Panc1 (cell line): ENCODE measurements at places on chromosomes 12 and 14.

DNA sequence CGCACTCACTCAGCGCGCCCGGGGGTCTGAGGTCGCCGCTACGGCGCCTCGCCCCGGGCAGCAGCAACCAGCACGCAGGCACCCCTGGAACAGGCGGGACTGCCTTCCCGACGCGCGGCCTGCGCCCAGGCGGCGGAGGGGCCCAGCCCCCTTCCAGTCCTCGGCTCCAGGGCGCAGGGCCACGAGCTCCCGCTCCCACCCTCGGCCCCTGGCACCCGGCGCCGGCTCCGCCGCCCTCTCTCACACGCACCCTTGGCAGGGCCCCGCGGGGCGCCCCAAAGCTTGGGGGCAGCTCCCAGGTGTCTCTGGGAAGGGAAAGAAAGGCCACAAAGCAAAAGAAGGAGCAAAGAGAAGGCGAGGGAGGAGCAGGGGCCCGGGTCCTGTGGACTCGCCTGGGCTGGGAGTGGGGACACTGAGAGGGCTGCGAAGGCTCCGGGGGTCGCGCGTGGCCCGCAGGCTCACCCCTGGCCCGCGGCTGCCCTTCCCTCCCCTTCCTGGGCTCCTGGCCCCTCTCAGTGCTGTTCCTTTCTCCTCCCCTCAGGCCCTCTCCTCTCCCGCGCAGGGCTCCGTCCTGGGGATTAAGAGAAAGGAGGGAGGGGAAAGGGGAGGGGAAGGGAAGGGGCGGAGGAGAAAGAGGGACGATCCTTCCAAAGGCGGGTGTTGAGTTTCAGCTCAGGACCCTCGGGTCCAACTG, 907 bp upstream of the EFS start:
- no peak for DNase-seq

DNA sequence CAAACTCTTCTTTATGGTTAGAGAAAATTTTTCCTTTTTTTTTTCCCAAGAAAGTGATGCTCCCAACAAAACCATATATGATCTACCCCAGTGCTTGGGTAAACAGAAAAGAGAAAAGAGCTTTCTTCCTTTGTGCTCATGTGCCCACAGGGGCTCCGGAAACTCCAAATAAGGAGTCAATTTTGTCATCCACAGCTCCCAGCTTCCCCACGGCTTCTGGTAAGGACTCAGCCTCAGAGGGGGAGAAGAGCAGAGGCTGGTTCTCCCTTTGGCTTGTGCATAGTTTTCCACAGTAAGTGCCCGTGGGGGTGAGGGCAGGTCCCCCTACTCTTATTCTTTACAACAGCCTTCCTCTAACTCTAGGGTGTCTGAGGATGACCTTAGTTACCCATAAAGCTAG, 13.3 kb upstream of the RGS6 start:
- no peak for DNase-seq

DNA sequence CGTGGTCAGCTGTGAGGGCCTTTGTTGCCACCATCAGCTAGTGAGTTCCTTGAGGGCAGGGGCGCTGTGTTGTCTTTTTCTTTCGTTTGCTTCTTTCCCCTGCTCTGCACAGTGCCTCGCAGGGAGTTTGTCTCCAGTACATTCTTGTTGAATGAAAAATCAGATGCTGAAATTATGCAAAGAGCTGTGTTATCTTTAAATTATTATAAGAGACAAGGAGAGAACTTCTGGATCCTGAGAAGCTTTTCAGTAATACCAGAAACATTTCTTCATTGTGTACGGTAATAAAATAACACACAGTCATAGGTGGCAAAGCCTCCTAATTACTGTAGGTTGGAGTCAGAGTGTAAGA, 14.9 kb downstream of the EML1 start:
- no peak for DNase-seq

DNA sequence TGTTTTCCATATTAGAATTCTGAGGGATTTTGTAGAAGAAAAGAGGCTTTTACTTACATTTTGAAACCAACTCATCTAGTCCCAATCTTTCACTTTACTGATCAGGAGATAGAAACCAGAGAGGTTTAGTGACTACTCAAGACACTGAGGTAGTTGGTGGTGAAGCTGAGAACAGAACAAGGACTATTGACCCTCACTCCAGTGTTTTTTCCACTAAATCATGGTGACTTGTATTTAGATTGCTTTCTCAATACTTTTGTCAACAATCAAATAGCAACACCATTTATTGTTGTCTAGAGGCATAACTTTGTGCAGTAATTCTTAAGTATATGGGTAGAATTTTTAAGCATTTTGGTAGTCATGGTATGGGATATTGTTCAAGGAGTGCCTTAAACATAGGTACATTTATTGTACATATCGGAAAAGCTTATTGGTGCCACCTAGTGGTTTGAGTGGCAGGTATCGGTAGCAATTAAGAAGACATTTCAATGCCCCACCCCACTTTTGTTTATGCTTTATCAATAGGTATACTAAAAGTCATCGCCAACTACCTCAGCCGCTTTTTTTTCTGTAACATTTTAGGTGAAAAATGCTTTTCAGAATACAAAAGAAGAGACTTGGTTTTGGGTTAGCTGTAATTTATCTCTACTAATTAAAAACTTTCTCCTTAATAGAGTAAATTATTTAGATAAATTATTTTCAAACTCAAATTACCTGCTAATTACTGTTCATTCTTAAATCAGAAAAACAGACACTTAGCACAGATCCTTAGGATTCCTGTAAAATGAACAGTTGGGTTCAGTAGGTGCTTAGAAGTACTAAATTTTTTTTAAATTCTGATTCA, 47.3 kb upstream of the PAWR start:
- peak; percentile 27 for DNase-seq

GRCh38 chr14:74599946-74600345, 12.1 kb downstream of the LTBP2 start:
- no peak for DNase-seq

DNA sequence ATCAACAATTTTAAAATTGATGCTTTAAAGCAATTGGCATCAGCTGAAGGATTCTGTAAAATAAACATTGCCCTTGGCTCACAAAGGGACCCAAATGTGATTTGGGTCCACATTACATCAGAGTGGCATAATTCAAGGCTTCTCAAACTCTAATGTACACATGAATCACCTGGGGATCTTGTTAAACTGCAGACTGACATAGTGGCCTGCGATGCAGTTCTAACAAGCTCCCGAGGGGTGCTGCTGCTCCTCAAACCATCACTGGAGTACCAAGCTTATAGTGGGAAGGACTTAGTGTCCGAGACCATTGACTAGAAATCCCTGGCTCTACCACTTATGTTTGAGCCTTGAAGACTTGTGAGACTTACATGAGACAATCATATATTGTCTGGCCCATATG, 31.8 kb upstream of the DNM1L start:
- no peak for DNase-seq

- DNase-seq, result no peak
Observed at GRCh38 chr12:97313471-97314190, 149.0 kb upstream of the RMST start.

GRCh38 chr14:46322730-46323403, 328.7 kb downstream of the RPL10L start:
- DNase-seq, result no peak

GRCh38 chr14:31572955-31573354, 11.8 kb downstream of the NUBPL start:
- DNase-seq, result no peak

DNA sequence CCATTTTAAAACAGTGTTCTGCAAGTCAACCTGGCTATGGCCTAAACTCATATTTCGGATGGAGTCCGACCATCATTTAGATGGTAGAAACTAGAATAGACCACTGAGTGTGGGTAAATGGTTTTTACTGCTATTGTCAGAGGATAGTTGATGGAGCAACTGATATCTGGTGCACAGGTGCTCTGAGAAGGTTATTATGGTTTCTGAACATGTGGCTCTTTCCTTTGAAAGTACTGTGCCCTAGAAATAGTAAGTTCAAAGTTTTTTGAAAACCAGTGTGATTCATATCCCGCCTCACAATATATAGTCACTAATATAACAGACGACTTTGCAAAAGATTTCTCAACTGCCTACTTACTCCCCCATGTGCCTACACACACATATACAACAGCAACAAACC, 64.4 kb upstream of the BTG1 start:
- no peak for DNase-seq

DNA sequence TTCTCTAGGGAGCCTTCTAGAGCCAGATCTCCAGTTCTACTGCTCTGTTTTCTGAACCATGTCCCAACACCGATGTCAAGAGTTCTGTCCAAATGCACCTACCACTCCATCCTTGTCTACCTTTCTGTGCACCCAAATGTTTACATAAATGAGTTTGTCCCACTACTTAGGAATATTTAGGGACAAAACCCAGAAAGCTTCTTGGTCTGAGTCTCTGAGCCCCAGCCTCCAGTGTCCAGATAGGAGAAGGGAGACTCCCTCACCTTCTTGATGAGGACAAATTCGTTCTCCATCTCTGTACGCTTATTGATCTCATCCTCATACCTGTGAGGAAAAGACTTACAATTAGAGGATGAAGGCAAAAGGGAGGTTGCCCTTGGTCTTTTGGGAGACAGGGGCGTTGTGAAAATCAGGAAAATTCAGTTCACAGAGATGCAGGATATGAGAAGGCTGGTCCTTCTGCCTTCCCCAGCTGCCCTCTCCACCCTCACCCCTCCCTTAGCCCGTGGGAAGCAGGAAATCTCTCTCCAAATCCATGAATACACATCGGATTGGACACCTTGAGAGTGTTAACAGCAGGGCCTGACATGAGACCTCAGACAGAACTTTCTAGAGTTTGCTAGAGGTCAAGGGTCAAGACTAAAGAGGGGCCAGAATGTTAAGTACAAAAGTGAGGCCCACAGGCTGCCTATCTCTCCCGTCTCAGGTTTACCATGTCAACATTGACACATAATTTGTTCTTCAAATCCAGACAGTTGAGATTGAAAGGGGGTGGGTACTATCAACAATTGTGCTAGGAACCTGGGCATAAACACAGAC, 3.8 kb downstream of the KRT8 start:
- no peak for DNase-seq

GRCh38 chr14:93937519-93937918, 10.4 kb downstream of the FAM181A start:
- DNase-seq, result no peak

GRCh38 chr12:11981121-11981733, 89.5 kb upstream of the BCL2L14 start:
- DNase-seq, result no peak

DNA sequence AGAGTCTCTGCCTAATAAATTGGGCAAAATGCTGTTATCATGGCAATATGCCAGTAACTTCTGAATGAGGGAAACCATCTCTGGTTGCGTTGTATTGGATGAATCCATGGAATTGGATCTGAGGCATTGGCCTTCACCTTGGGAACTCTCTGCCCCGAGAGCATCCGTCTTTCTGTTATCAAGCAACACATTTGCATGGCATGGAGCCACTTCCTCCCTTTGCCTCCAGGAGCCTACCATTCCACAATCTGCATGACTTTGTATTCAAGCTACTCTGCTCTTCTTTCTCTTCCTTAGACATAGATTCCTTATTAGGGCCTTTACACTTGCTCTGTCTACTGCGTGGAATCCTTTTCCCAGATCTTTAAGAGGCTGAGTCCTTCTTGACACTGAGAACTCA, 57.2 kb downstream of the RIC8B start:
- DNase-seq, result no peak

DNA sequence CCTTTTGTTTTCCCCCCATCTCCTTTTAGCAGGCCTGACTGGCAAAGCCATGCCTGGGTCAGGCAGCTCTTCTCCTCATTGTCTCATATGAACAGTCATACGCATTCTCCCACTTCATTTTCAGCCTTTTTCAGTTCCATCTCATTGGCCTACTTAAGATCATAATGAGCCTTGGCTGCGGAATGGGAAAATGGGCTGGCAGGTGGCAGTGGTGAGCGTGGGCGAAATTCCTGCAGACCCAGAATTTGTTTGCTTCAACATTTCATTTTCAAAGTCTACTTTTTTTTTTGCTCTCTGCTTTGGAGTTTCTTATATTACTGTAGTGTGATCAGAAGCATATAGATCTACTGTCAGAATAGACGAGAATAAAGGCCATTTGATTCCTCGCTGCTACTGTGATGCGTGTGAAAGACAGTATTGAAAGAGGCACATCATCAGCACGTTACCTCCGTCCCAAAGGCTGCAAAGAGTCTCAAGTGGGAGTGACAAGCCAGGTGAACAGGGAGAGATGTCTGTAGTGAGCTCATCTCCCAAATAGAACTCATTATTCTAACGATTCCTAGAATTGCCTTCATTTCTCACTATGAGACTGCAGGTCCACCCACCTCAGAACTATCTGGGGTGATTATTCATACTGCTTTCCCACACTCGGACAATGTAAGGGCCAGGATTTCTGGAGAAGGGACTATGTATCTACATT, 73.7 kb downstream of the TBK1 start:
- DNase-seq, result no peak

- DNase-seq, result no peak
Observed at GRCh38 chr14:54756656-54757392, 145.8 kb downstream of the GCH1 start.

DNA sequence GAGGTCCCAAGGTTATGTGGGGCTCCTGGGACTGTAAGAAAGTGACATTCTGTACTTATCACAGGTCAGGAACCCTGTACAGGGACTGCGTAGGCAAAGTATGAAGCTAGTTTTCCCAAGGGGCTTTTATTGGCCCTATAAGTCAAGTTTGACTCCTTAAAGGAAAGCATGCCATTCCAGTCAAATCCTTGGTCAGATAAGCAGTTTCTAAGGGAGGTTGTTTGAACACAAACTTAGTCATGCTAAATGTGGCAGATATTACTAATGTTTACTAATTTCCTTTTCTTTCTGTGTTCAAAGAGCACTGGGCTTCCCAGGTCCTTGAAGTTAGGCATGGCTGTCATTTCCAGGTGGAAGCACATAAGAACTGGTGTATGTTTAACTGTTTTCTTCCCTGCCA, 472.4 kb downstream of the ATP23 start:
- DNase-seq, result no peak

GRCh38 chr12:64780531-64781279, 21.5 kb upstream of the GNS start:
- DNase-seq, result no peak

- DNase-seq, result no peak
Observed at GRCh38 chr12:132583411-132583710, 27.0 kb downstream of the LRCOL1 start.

GRCh38 chr14:75417674-75418073, 10.1 kb upstream of the JDP2 start:
- DNase-seq, result no peak

GRCh38 chr14:32709027-32709426, 229.7 kb upstream of the NPAS3 start:
- DNase-seq, result no peak

GRCh38 chr12:16636435-16637055, 30.6 kb upstream of the LMO3 start:
- DNase-seq, result no peak

DNA sequence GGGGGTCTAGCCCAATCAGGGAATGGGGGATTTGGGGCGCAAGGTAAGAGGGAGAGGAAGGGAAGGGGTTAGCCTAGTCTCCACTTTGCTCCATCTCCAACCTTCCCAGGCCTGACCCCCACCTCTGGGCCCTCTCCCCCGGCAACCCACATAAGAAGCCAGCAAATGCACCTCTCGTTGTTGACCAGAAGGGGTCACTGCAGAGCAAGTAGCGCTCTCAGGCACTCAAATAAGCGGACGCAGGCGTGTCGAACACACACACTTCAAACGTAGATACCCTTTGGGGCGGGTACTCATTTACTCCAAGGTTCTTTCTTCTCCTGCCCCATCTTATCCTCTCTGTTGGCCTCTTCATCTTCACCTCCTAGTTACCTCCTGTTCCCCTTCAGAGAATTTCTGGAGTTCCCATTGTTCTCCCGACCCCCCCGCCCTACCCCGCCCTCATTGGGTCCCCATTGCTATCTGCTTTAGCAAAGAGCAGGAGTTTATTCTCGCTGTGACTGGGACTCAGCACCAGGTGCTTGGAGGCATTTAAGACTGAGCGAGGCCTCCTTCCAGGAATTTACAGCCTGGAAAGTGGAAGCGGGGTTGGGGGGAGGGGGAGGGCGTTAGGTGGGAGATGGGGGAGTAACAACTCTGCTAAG, 1.5 kb upstream of the SRRM4 start:
- peak; percentile 20 for DNase-seq
